Karpas-422 (cell line): ENCODE measurements at places on chromosomes 3 and 15.

GRCh38 chr15:99437315-99438223 is 128.2 kb upstream of the MEF2A start:
- DNase-seq = no peak

- no peak for DNase-seq
Observed at GRCh38 chr15:75030424-75030823, 7.0 kb downstream of the PPCDC start.

DNA sequence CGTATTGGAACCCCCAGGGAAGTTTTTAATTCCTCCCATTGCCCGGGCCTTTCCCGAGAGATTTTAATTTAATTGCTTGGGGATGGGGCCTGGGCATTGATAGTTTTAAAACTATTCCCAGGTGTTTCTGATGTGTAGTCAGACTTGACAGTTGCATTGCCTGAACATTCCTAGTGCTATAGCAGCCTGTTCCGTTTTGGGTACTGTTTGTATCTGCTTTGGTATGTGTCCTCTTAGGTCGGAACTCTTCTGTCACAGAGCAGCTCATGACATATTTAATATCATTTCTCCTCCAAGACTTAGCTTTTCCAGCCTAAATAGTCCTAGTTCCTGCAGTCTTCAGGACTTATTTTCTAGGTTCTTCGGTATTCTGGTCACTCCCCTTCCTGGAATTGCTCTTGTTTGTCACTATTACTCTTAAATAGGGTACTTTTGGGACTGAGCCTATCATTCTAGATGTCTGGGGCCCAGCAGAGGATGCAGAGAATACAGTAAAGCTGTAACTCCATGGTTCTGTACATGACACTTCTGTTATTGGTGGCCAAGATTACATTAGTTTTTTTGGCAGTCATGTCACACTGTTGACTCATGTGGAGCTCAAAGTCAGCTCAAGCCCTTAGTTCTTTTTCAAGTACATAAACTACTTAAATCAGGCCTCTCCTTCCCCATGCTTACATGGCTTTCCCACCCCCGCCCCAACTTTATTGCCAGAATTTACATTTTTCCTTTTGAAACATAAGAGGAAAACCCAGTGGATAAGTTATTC is 81.5 kb downstream of the BBX start:
- no peak for DNase-seq

GRCh38 chr3:143120716-143121240 is 1.2 kb downstream of the CHST2 start:
- peak; percentile 67 for DNase-seq

DNA sequence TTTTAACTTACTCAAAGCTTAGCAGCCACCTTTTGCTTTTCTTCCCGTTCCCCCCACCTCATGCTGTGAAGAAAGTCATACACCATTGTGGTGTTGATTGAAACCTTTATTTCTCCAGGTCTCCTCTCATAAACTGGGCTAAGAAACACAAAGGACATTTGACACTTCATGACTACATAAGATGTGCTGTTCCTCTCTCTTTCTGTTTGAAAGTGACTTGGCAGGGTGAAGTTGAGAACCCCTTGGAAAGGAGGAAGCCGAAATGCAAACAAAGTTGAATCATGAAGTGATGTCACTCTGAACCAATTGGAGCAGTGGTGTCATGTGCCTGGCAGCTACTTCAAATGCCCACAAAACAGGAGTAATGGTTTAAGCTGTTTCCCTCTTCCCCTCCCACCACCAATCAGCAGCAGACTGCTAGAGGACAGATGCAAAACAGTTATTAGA is 174.7 kb downstream of the IGF1R start:
- no peak for DNase-seq

- peak; percentile 67 for DNase-seq
Observed at GRCh38 chr3:132803889-132804288, 81.7 kb upstream of the NPHP3 start.

- DNase-seq = no peak
Observed at GRCh38 chr3:115715241-115715745, 92.0 kb downstream of the GAP43 start.

DNA sequence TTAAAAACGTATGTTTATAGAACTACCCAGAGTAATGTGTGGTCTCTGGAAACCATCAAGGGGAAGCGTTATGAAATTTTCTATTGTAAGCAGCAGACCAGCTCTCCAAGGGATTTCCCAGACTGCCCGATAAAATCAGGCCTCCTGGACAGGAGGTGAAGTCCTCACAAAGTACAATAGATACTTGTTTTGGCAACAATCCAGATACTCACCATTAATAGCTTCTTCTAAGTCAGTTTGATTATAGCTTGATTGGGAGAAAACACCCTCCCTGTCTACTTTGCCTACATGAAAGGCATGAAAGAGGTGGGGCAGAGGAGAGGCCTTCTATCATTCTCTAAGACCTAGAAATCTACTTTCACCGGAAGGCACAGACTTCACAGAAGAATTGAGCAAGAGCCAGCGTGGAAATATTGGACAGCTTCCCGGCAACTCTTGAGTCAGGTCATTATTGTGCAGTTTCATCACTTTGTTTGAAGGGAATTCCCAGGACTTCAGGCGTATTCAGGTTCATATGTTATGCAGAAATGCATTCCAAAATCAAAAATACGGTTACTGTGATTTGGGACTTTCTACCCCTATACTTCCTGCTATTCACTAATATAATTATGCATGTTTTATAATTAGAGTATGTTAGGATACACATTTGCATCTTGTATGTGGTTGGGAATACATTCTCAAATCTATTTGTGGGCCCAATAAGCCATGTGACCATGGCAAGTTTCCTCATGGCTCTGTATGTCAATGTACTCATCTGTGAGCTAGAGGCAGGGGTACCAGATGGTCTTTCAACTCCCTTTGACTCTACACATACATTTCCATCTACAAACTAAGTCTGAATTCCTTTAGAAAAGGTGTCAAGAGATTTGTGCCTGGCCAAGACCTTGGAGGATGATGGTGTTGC is 103.5 kb downstream of the CD47 start:
- no peak for DNase-seq

DNA sequence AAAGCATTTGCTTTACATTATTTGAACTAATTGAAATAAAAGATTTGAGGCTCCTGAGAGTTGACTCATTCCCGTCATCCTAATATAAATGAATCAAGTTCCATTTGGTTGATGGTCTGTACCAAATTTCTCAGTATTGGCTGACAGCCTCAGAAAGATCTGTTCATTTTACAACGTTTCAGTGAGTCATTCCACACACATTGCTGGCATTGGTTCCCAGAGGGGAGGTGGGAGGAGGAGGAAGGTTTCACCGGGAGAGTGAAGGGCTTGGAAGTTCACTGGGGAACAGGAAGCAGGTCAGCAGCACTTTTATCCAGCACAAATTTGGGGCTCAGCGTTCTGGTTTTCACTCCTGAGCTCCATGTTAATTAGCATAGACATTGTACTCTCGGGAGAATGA is 176.7 kb upstream of the CADPS start:
- no peak for DNase-seq

GRCh38 chr15:31438601-31439265 is 112.1 kb downstream of the KLF13 start:
- no peak for DNase-seq

- no peak for DNase-seq
Observed at GRCh38 chr3:10516544-10517452, 11.4 kb upstream of the ATP2B2 start.

- DNase-seq = no peak
Observed at GRCh38 chr3:67517781-67518180, 136.6 kb downstream of the SUCLG2 start.

- no peak for DNase-seq
Observed at GRCh38 chr3:30713885-30714503, 107.6 kb downstream of the TGFBR2 start.

- DNase-seq = no peak
Observed at GRCh38 chr3:124529826-124530571, 200.3 kb upstream of the UMPS start.

DNA sequence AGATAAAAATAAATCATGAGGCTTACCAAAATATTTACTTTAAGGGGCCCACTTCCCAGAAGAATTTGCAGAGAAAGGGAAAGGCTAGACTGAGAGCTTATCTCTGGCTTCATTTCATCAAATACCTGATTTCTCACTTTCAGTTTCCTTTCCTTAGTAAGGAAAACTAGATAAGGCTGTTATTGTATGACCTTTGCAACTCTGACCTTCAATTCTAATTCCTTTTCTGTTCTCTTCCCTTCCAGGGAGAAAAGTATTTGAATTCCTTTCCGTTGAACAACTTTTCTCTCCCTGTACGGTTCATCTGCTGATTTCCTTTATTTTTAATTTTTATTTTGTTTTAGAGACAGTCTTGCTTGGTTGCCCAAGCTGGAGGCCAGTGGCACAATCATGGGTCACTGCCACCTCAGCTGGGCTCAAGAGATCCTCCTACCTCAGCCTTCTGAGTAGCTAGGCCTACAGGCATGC is 7.1 kb upstream of the PXK start:
- DNase-seq = no peak

GRCh38 chr3:64021922-64022321 is 1.4 kb downstream of the PSMD6 start:
- no peak for DNase-seq

- no peak for DNase-seq
Observed at GRCh38 chr3:20683910-20684309, 497.9 kb upstream of the SGO1 start.

- no peak for DNase-seq
Observed at GRCh38 chr15:74201710-74202420, 722 bp downstream of the STRA6 start.

GRCh38 chr3:178629430-178630178 is 93.4 kb downstream of the KCNMB2 start:
- no peak for DNase-seq

- peak; percentile 24 for DNase-seq
Observed at GRCh38 chr15:38217788-38218609, 34.6 kb upstream of the SPRED1 start.

- no peak for DNase-seq
Observed at GRCh38 chr3:56409790-56410189, 58.5 kb downstream of the ERC2 start.

DNA sequence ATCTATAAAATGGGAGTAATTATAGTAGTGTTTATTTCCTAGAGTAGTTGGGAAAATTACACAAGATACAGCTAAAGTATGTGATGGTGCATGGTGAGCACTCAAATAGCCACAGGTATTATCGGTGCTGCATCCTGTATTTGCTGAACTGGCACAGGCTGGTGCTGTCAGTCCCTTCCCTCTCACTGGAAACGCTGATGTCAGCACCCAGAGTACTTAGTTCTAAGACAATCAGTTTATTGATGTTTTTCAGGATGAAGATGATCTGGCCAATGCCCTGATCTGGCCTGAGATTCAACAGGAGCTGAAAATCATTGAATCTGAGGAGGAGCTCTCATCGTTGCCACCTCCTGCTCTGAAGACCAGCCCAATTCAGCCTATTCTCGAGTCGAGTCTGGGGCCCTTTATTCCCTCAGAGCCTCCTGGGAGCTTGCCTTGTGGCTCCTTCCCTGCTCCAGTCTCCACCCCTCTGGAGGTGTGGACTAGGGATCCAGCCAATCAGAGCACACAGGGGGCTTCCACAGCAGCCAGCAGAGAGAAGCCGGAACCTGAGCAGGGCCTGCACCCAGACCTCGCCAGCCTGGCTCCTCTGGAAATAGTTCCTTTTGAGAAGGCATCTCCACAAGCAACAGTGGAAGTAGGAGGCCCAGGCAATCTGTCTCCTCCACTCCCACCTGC is 49.7 kb downstream of the TMEM39A start:
- DNase-seq = no peak

GRCh38 chr15:68228143-68228970 is 1.2 kb downstream of the CLN6 start:
- DNase-seq = peak; percentile 63

DNA sequence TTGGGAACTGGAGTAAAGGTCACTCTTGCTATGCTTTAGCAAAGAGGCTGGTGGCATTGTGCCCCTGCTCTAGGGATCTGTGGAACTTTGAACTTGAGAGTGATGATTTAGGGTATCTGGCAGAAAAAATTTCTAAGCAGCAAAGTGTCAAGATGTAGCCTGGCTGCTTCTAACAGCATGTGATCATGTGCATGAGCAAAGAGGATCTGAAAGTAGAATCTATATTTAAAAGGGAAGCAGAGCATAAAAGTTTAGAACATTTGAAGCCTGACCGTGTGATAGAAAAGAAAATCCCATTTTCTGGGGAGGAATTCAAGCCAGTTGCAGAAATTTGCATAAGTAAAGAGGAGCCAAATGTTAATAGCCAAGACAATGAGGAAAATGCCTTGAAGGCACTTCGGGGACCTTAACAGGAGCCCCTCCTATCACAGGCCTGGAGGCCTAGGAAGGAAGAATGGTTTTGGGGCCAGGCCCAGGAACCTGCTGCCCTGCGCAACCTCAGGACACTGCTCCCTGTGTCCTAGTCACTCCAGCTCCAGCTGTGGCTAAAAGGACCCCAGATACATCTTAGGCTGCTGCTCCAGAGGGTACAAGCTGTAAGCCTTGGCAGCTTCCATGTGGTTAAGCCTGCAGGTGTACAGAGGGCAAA is 212.2 kb upstream of the LINGO1 start:
- peak; percentile 63 for DNase-seq

DNA sequence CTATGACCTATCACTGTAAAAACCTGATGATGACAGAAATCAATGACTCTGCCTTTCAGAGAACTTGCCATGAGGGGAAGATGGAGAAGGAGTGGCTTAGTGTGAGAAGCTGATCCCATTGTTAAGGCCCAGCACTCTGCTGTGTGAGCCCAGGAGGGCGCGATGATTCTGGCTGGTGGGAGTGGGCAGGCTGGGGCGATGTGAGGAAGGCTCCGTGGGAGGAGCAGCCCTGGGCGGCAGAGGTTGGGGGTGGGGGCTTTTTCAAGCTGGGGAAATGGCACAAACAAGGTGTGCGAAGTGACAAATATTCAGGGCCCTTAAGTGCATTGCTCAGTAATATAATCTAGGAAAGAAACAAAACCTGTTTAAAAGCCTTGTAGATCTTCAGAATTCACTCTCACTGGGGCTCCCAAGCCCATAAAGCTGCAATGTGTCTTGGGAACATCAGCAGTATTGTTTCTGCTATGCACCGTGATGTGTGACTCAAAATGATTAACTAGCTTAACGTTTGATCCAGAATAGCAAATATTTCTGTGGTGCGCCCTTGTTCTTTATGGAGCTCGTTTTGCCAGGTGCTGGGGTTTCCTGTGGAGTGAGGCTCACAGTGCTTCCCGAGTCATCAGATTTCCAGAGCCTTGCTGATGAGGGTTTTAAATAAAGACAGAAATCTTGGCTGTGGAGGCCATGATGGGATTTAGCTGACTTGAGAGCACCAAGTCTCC is 141.0 kb downstream of the CHDH start:
- DNase-seq = no peak

- DNase-seq = no peak
Observed at GRCh38 chr15:66742286-66742685, 40.2 kb downstream of the SMAD6 start.

- no peak for DNase-seq
Observed at GRCh38 chr3:30858894-30859389, 35.5 kb downstream of the GADL1 start.

GRCh38 chr3:159548675-159549335 is 439.8 kb upstream of the IL12A start:
- DNase-seq = no peak
